ENCODE measurements at places on chromosomes 2 and 18.

- no peak for DNase-seq
Measured at GRCh38 chr2:110770959-110771431, 38.6 kb downstream of the ACOXL start.

DNA sequence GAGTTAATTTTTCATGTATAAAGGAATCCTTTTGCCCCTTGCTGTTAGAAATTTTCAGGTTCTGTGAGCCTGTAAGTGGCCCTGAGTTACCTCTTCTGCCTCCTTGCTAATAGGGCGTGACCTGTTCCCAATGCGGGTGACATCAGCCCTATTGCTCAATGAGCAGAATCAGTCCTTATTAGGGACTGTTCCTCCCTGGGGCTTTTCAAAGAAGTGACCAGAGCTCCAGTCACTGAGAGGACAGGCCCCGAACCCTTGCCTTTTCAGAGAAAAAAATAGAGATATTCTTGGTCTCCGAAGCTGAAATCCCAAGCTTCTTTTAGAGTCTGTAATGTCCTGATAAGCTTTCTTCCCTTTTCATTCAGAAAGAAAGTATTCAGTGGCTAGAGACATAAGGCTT is 8.2 kb upstream of the APOB start:
- DNase-seq, result no peak

DNA sequence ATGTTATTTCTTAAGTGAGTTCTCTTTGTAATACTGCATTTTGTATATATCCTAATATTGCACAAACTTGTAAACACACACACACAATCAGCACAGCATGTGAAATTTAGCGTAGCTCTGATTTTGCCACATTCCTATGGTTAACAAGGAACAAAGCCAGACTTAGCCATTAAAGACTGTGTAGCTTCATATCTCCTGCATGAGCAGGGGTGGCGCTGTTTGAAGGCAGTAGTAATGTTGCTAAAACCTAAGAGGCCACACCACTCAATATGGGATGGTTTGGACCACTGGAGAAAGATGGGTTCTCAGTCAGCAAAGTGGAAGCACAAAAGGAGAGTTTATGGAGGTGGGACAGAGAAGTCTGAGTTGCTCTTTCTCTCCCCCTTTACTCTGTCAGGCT is 61.1 kb upstream of the RND3 start:
- no peak for DNase-seq

DNA sequence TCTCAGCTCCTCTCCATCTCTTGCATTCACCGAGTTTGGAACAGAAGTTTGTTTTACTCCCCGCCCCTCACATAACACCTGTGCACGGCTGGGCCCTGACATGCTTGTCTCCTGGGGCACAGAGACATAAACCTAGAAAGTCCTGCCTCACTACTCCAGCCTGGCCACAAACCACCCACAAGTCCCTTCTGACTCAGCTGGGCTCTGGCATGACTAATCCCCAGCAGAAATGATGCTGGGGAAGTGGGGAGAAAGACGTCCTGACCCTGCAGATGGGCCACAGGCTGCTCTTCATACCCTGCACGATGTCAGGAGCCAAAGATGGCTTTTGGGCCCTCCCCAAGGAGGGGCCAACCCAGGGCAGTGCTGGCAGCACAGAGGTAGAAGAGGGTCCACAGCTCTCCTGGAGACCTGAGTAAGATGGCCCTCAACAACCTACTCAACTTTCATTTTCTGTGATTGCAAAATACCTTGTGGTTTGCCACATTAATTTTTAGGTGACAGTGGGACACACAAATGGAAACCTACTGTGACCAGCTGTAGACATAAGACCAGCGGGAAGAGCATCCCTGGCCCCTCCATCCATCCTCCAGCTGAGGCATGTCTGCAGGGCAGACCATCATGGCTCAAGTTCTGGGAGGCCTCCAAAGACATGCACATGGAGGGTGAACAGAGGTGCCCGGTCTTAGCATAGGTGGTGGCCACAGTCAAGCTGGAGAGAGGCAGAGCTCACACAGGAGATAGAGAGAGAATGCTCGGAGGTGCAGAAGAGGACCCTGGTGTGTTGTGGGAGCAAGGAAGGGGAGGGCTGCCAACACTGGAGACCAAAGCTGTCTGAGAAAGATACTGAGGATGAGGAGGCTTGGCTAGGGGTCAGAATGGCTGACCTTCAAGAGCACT is 40.0 kb downstream of the DNMT3A start:
- DNase-seq, result no peak

DNA sequence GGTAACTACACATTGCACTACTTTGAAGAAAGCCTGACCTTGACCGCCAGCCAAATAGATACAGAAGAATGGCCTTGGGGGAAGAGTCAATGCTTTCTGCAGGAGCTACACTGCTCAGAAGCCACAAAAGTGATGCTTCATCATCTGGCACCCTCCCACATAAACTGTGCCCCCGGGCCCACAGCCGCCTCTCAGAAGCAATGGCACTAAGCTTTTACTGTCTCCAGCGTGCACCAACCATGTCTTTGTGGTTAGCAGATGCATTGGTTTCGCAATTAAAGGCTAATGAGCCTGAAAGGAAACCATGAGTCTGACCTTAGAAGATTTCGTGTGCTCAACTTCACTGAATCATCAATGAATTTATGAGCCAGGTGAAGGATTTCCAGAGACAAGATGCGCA is 209.4 kb upstream of the TRIB2 start:
- no peak for DNase-seq

- DNase-seq, result no peak
Measured at GRCh38 chr2:98474979-98475632, 30.4 kb downstream of the INPP4A start.

GRCh38 chr18:45549290-45549689 is 66.0 kb upstream of the SLC14A2 start:
- no peak for DNase-seq

DNA sequence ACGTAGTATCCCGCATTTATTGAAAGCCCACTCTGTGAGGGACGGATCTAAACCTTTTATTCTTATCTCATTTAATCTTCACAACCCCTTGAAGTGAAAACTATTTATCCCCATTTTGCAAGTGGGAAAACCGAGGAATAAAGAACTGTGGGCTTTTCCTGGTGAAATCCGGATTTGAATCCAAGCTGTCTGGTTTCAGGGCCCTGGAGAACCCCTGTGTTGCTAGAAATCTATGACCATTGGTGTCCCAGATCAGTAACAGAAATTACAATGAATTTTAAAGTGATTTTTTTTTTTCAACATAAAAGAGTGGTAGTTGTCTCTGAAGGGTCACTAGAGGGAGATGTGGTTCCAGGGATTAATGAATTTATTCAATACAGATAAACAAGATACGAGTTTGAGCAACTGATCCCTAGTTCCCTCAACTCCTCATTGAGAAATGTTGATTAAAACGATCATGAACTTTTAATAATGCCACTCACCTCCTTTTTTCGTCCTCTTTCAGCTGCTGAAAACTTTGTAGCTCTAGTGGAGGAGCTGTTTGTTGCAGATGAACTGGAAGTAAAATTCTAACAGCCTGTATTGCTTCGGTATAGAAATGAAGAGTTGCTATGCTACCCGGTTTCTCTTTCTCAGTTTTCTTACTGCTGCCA is 940 bp downstream of the XRCC5 start:
- DNase-seq, result no peak

GRCh38 chr18:34965108-34965507 is 76.1 kb upstream of the MAPRE2 start:
- no peak for DNase-seq

GRCh38 chr2:8453904-8454302 is 228.0 kb upstream of the ID2 start:
- DNase-seq, result no peak

- DNase-seq, result no peak
Measured at GRCh38 chr2:37000318-37000717, 34.0 kb upstream of the STRN start.
